NCI-H1092 treated with DMSO at 0.1 percent for 48 hours (cell line): ENCODE measurements at places on chromosomes 5 and 9.
A peak's percentile ranks its signal among the peaks of the same experiment; 100 is the strongest.

DNA sequence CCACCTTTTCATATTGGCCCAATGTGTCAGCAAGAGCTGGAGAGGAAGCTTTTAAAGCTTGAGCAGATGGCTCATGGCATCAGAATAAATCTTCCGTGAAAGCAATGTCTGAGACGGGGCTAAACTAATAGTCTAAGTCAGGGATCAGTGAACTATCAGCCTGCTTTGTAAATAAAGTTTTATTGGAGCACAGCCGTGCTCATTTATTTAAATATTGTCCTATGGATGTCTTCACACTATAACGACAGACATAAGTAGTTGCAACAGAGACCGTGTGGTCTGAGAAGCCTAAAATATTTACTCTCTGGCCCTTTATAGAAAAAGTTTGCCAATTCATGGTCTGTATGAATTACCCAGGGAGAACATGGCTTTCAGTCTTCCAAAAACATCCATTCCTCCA is 85.6 kb upstream of the SLC44A1 start:
- no peak for DNase-seq

DNA sequence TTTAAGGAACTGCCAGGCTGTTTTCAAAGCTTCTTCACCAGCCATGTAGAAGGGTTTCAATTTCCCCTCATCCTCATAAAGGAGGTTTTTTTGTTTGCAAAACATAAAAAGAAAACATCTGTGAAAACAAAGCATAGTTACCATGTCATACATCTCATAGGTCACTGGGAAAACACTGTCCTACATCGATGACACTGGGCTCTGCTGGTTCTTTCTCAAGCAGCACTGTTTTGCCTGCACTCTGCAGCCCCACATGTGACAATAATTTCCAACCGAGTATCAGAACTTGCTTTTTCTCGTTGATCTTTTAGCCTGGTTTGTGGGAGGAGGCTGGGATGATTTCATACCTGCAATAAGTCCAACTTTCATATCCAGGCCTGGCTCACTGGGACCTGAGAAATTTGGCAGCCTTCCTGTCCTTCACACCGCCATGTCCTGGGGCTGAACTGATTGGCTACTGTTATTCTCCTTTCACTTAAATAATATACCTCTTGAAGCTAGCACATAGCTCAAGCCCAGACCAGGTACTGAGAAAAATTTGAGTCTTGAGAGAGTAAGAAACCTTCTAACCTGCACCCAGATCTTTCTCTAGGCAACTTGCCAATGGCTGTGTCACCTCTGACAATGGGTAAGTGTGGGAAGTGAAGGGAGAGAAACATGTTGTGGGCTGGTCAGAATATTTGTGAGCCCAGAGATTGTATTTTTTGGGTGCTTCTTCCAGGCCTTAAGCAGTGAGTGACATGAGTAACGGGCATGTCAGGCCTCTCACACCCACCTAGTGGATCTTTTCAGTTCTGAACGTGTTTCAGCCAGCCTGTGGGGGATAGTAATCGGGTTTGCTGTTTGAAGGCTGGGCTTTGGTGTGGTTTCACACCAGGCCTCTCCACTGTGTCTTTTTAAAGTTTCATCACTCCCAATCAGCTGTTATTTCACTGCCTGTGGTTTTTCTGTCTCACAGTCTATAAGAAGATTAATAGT is 502.8 kb downstream of the NTRK2 start:
- DNase-seq: no peak

DNA sequence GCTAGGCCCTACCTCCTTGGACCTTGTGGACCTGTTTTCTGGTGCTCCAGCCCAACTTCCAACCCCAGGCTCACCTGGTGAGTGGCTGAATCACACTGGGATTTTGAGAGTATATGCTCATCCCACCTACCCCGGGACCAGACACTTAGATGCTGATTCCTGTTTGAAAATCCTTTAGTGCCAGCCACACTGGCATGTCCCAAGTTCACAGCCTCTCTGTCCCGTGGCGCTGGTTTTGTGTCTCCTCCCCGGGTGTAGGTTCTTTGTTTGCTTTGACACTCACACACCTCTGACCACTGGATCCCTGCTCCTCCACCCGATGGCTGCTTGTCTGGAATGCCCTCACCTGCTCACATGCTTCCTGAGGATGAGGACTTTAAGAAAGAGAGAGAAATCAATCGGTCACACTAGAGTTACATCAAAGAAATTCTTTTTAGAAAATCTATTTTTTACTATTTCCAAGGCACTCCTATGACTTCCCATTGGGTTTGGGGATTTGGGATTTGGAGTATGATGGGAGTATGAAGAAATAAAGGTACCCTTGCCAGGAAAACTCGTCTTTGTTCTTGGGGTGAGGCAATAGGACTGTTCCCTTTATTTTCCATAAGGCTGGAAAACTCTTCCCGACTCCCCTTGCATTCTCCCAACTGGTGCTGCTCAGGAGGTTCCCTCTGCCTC is 7.3 kb upstream of the SLC25A48 start:
- no peak for DNase-seq

DNA sequence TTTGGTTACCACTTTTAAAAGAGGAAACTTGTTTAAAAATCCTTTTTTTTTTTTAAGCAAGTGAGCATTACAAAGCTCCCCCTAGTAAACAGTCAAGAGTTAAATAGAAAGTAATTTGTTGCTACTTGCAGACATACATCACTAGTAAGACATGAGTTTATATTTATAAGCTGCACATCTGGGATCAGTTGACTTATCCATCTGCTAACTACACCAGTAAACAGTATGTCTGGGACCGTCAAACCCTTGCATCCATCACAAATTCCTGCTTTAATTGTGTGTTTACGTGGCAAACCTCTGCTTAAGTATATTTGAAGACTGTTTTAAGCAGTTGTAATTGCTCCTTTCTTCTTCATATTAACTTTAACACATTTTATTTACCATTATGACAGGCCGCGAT is 146.8 kb downstream of the EBF1 start:
- DNase-seq: no peak

DNA sequence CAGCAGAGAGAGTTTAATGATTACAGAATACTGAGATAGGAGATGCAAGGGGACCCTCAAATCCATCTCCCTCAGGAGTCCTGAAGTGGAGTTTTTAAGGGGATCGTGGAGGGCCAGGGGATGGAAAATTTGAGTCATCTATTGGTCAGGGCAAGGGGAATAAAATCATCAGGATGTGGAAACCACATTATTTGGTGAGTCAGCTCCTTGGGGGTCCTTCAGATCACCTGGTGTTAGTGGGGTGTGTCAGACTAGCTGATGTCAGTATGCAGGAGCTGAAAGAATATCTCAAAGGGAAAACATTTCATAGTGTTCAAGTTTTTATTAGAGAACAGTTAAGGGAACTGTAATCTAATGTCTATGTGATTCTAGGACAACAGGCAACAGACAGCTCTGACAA is 183.0 kb upstream of the FTMT start:
- DNase-seq: no peak

DNA sequence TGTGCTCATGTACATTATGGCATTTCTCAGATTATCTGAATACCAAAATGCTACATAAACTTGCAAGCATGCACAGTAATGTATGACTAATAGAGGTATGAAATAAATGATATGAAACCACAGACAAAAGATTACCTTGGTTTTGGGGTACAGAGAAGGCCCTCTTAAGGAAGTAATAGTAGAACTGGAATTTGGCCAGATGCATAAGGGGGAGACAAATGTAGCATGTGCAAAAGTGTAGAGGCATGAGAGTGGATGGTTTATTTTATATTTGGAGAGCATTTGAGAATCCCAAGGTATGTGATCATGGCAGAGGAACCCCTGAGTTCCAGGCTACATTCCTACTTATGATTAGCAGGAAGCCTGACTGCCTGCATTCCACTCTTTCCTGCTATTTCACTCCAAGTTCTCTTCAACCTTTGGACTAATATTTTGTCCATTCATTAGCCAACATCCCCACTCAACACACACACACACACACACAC is 74.2 kb downstream of the MAMDC2 start:
- no peak for DNase-seq

GRCh38 chr5:169538944-169539343 is 44.6 kb upstream of the SPDL1 start:
- no peak for DNase-seq

DNA sequence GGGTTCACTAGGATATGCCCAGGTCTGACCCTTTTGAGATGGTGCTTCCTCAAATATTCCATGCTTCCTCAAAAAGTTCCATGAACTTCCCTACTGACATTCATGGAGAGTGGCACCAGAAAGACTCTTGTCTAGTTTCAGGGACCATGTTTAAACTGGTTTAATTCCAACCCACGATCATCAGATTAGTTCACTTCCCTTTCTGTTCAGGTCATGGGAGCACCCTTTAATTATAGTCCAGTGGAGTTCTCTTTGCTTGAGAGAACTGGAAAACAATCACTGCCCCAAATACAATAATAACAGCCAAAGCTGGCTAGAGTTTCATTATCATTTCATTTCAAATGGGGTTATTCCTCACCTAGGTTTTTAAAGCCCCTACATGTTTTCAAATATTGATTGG is 9.7 kb upstream of the ERBIN start:
- DNase-seq: no peak

- no peak for DNase-seq
Measured at GRCh38 chr5:171484460-171484899, 65.0 kb downstream of the FGF18 start.

- no peak for DNase-seq
Measured at GRCh38 chr9:86046071-86046636, 53.2 kb downstream of the GOLM1 start.

DNA sequence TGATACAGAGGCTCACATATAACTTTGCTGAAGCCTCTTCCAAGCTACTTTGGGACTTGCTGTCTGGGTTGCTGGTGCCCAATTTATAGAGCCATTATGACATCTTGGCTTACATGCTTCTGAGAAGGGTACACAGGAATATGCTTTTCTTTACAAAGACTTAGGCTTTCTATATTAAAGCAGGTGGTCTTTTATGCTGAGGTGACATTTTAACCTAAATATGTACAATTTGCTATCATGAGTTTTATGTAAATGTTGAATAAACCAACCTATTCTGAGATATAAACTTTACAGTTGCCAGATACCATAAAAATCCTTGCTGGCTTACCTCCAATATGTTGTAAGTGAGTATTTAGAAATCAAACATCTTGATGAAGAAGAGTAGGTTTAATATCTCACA is 509.2 kb upstream of the CHD1 start:
- no peak for DNase-seq

- no peak for DNase-seq
Measured at GRCh38 chr5:15627109-15627508, 127.1 kb downstream of the FBXL7 start.

GRCh38 chr9:38642951-38643814 is 22.8 kb upstream of the ANKRD18A start:
- no peak for DNase-seq

DNA sequence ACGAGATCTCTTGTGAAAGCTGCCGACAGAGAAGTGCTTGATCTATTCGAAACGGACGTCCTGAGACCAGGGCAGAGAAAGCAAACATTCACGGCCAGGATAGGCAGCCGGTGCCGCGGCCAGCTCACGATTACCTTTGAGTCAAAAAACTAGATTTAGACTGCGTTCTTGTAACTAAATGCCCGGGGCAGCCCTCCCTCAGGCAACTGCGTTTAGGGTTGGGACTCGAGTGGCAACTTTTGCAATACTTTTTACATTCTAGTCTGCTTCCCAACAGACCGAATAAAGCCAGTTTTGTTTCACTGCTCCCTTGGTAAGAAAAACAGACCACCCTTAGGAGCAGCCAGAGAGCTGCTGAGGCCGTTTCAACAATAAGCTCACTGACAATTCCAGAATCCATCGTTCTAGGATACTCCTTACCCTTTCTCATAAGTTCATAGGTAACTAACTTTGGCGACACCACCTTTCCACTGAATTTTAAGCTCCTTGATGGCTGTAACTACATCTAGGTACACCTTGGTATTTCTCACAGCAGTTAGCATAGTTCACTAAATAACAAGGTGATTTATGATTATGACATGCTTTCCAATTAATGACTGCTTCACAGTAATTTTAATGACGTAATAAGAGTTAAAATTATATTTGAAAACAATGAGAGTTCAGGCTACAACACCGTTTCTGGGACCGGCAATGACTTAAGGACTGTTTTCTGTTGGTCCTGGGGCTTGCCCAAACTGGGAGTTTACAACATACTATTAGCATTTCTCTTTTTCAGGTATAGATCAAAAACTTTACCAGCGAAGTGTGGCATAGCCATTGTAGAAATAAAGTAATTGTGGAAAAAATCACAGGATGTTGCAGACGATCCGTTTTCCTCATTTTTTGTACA is 899 bp upstream of the RAPGEF6 start:
- DNase-seq: peak; percentile 33

DNA sequence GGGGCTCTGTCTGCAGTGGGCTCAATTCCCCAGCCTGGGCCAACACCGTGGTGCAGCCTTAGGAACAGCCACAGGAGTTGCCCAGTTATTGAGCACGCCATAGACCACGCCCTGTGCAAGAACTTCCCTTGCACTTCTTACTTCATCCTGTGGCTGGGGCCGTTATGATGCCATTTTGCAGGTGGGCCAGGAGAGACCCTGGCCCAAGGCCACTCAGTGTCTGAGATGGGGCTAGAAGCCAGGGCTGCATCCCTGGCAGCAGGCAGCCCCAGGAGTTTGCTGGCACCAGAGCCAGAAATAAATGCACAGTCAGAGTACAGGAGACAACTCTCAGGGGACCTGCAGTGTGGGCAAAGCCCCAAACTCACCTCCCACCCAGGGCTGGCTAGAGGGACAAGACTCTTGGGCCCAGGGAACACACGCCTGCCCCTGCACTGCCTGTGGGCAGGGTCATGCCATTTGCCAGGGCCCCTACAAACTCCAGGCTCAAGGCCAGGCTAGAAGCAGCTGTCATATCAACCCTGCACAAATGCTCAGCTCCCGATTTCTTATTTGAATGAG is 6.7 kb downstream of the CORO2A start:
- peak; percentile 19 for DNase-seq

DNA sequence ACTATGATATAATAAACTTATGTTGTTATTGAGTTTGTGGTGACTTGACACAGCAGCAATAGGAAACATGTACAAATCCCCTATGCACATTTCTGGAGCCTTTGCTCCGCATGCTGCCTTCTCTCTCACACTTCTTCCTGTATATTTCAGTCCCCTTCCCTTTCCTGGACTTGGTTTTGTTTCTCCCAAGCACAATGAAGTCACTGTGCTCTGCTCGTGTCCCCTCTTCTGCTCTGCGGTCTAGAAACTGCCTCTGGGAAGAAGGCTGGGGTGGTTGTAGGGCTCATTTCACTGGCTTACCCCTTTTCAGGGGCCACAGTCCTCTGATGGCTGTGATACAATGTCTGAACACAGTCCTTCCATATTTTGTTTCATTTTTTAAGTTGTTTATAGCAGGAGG is 15.7 kb upstream of the FGD3 start:
- DNase-seq: no peak

DNA sequence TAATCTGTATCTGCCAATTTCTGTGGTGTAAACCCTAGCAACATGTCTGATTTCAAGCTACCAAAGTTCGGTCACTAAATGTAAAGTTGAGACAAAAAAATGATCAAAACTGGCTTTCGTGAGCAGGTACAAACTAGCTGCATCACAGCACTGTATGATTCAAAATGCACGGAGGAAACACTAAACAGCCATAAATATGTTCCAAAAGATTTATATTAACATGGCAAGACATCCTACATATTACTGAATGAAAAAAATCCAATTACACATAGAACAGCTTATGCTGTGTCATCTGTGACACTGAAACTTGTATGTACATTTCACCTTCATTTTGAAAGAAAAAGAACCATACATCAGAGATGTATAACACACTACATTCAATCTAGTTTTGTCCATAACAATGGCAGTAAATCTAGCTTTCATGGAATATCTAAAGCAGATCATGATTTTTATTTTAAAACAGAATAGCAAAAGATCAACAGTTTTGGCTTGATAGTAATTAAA is 14.4 kb downstream of the GNAQ start:
- DNase-seq: no peak
